Naive thymus-derived CD4-positive, alpha-beta T cell (primary cell): ENCODE measurements at places on chromosomes 4 and X.

GRCh38 chrX:141924293-141924692 is 20.6 kb downstream of the MAGEC1 start:
- no peak for DNase-seq

DNA sequence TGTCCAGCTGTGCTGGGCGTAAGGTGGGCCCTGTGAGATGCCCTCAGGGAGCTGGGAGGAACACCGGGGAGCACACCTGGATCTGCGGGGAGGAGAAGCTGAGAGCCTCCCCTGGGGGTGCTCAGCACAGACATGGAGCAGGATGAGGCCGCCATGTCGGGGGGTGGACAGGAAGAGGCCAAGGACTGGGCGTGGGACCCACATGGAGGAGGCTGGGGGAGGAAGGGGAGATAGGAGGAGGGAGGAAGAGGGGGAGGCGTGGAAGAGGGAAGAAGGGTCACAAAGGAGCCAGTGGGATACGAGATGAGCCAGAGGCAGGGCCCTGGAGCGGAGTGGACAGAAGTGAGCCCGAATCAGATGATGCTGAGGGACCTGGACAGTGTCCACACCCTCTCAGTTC is 66.3 kb downstream of the ZFYVE28 start:
- no peak for DNase-seq

- DNase-seq, result no peak
Measured at GRCh38 chr4:24729119-24729730, 66.1 kb upstream of the SOD3 start.

GRCh38 chrX:2500091-2500802 is 529 bp downstream of the DHRSX start:
- peak; percentile 27 for DNase-seq

GRCh38 chrX:154056770-154057241 is 37.1 kb upstream of the IRAK1 start:
- DNase-seq, result peak; percentile 11

DNA sequence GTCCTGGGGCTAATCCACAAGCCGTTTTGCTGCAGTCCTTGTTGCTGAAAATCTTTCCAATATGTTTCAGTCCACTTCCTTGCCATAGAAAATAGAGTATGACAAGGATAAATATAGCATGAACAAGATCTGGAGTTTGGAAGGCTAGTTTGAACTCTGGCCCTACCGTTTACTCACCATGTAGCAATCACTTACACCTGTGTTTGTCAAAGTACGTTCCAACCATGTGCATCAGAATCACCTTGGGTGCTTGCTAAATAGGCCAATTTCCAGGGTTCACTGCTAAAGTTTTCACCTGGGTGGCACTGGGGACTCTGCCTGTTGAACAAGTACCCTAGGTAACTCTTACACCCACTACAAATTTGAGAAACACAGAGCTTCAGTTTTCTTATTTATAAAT is 188.9 kb downstream of the ENOX2 start:
- DNase-seq, result no peak

- DNase-seq, result no peak
Measured at GRCh38 chrX:68598841-68599240, 48.6 kb upstream of the STARD8 start.

- DNase-seq, result no peak
Measured at GRCh38 chrX:13498238-13498637, 71.2 kb upstream of the EGFL6 start.

- no peak for DNase-seq
Measured at GRCh38 chr4:13577660-13578059, 33.4 kb upstream of the NKX3-2 start.

GRCh38 chr4:1487106-1487505 is 80.9 kb upstream of the NKX1-1 start:
- DNase-seq, result no peak

- DNase-seq, result no peak
Measured at GRCh38 chr4:1866189-1866661, 5.0 kb upstream of the NSD2 start.

- DNase-seq, result no peak
Measured at GRCh38 chrX:97743014-97743413, 859.3 kb downstream of the RPA4 start.

DNA sequence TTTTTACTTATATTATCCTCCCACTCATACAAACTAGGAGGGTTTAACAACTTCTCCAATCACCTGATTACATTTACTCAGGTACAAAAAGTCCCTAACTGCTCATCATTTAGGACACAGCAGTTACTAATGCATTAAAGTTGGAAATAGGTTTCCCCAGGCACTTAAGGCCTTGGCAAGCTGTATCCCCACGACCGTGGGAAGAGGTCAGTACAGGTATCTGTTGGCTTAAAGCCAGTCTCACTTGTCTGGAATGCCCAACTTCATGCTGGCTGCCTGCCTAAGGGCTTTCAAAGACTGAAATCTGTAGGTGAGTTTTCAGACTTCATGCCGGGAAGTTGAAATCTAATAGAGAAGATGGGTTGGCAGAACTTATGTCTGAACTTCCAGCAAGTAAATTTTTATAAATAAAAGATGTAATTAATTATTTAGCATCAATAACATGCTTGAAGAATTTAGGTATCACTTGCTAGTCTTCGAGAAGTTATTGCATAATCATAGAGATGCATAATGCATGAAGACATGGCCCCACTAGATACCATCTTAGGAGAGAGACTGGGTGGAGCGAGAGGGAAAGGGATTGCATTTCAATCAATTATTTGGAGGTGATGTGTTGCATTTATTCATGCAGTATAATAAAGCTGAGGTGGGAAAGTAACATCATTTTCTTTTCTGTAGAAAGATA is 54.2 kb downstream of the SCD5 start:
- no peak for DNase-seq

GRCh38 chr4:118390121-118390520 is 37.3 kb upstream of the PRSS12 start:
- no peak for DNase-seq

DNA sequence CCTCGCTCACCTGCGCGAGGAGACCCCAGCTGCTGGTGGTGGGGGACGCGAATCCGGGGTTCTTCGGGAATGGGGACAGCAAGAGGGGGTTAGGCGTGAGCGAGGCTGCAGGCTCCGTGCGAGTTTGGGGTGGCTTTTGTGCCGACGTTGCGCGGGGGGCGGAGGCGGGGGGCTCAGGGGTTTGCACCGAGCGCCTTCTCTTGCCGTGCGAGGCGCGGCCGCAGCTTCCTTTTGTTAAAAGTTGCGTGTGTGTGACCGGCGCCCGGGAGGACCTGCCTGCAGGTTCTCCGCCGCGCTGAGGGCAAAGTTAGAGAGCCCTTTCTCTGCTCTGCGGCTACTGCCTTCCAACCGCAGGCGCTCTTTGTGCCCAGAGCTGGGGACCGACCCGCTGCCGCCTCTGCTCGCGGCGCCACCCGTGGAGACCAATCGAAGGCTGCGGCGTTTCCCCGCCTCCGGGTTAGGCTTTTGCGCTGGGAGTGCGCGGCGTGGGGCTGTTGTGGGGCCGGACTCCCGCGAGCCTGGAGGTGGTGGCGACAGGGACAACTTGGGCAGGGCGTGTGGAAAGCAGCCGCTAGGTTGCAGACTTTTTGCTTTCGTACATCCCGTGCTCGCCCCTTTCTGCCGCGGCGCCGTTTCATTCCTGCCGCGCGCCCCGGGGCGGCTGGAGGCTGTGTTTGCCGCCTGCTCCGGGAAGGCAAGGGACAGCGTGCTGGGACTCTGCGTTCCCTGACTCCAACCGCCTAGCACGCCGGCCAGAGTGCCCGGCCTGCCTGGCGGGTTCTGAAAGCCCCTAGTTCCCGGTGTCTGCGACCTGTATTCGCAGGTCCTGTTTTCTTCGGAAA is 716 bp downstream of the KIT start:
- DNase-seq, result peak; percentile 16

DNA sequence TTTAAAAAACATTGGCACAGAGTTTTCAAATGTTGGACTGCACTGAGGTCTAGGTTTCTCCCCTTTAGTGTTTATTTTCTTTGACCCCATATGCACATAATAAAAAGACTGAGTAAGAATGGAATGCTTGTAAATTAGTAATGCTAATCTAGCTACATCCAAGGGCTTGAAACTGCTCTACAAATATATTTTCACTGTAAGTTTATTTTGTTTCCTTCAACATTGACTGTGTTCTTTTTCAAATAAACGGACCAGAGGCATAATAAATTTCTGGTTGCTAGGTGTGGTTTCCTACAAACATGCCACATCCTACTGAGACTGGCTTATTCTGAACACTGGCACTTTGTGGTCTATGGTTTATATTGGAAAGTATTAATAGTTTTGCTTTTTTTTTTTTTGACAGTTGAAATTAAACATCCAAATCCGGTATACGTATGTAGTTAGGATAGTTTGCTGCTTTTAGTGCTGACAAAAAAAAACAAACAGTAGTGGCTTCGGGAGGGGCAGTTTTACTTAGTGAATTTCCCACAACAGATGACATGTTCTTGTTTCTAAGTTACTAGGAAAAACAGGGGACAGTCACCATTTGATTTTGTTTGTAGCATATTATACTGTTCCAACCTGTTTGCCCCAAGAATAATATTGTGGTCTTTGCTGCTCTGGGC is 13.2 kb downstream of the CA5B start:
- peak; percentile 84 for DNase-seq

GRCh38 chrX:16711893-16712547 is 449 bp downstream of the CTPS2 start:
- DNase-seq, result no peak

- no peak for DNase-seq
Measured at GRCh38 chr4:25860586-25861279, 2.1 kb downstream of the SEL1L3 start.

- DNase-seq, result no peak
Measured at GRCh38 chr4:150078579-150079080, 385 bp downstream of the DCLK2 start.

DNA sequence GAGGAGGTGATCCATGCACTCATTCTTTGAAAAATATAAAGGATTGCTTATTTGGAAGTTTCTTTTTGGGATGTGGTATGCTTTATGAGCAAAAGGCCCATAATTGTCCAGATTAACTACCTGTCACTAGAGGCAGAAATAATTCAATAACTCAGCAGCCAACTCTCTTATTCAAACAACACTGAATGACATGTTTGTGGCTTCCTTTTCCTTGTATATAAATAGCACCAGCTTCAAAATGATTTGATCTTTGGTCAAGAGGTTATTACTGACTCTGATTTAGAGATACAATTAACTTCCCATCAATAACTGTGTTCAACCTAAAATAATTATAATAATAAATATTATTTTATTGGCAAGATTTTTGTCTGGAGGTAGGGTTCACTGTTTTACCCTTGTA is 232.3 kb downstream of the AFF2 start:
- DNase-seq, result no peak

GRCh38 chrX:68894142-68894512 is 65.3 kb downstream of the EFNB1 start:
- DNase-seq, result peak; percentile 1

- DNase-seq, result no peak
Measured at GRCh38 chrX:41688156-41688555, 617 bp upstream of the GPR34 start.

- DNase-seq, result no peak
Measured at GRCh38 chrX:150863191-150863590, 35.3 kb downstream of the CD99L2 start.

DNA sequence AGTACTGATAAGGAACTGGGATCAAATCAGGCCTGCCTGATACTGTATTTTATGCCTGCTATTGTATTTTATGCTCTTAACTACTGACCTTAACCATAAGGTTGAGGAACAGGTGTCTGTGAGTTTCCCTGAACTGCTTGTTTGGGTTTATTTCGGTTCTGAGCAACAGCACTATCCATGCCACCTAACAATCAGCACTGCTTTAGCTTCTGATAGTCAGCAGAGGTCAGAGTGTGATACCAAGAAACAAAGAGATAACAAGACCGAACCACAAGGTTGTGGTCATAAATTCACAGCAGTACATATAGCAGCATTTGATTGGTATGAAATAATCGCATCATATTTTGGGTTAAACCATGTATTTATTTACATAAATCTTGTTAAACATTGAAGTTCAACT is 362.2 kb downstream of the FGF13 start:
- DNase-seq, result no peak

DNA sequence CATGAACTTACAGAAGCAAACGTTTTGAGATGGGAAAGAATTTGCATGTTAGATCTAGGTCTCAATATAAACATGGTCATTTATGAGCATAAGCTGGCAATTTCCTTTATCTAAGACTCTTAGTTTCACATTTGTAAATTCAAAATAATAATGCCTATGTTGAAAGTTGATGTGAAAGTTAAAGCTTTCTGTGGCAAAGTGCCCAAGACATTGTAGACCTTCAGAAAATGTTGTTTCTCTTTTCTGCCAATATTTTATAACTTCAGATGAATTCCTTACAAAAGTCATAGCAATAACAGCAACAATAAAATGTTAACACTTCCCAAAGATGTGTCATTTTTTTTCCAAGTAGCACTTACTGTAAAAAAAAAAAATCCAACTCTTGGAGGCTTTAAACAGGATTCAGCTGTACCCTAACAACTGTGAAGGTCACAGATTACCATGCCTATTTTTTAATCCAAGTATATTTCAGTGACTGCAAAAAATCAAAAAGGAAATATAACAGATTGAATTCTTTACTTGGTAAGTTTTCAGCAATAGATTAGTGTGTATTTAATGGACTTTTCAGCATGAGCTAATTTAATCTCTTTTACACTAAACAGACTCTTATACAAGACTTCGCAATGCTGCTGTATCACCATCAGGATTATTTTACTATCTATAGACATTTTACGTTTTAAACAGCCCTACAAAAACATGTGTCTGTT is 206.5 kb upstream of the PDE5A start:
- no peak for DNase-seq

DNA sequence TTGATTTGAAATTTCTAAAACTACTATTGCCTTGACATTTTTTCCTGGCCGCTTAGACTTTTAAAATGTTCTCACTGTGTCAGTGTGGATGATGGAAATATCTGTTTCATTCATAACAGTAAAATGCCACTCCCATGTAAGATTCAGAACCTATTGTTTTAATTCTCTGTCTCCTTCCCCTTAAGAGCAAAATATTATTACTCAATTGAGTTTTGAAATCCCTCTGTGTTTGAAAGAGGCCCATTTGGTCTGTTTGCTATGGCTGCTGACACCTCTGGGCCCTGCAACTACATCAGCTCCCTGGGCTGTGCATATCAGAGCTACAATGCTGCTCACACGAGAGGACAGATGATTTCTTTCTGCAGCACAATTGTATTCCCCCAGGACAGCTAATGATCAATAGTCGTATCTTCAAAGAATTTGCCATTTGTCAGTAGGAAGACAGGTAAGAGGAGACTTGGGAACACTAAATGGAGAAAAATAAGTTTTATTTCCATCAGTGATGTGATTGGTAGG is 388.0 kb upstream of the GALNT7 start:
- DNase-seq, result no peak

- no peak for DNase-seq
Measured at GRCh38 chr4:126269106-126269505, 954.4 kb downstream of the FAT4 start.

- DNase-seq, result no peak
Measured at GRCh38 chrX:37753384-37753783, 26.5 kb upstream of the CYBB start.

DNA sequence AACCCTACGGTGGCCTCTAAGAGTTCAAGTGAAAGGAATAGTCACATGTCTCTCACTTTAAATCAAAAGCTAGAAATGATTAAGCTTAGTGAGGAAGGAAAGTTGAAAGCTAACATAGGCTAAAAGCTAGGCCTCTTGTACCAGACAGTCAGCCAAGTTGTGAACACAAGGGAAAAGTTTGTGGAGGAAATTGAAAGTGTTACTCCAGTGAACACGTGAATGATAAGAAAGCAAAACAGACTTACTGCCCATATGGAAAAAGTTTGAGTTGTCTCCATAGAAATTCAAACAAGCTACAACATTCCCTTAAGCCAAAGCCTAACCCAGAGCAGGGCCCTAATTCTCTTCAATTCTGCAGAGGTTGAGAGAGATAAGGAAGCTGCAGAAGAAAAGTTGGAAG is 51.5 kb upstream of the RAB9B start:
- no peak for DNase-seq

- DNase-seq, result no peak
Measured at GRCh38 chr4:141339966-141340365, 119.3 kb downstream of the ZNF330 start.
